Uterine smooth muscle cell (primary cell): ENCODE measurements at places on chromosomes 4 and X. TPM values are rescaled to one million over a fixed set of nuclear protein-coding genes. Genes with fewer than 3 reads are reported as not detected.

GPR50 gene
- not detected in 2 replicates for total RNA-seq

TCEAL7 gene
- 44.3 and 50.5 TPM in 2 replicates for total RNA-seq

CSAG1 gene
- not detected in 2 replicates for total RNA-seq

AMBN gene
- total RNA-seq: not detected in 2 replicates

GABRA4 gene
- not detected in 2 replicates for total RNA-seq

HPSE gene
- 0.75 and 1.8 TPM in 2 replicates for total RNA-seq

RBM10 gene
- total RNA-seq: 61.2 and 69.6 TPM in 2 replicates

INTU gene
- 5.5 and 8.1 TPM in 2 replicates for total RNA-seq

POLN gene
- 1.4 and 2.9 TPM in 2 replicates for total RNA-seq

DAPP1 gene
- not detected in 2 replicates for total RNA-seq

TEX13D gene
- not detected in 2 replicates for total RNA-seq

CLIC2 gene
- 6.2 and 12.1 TPM in 2 replicates for total RNA-seq

CENPVL2 gene
- not detected in 2 replicates for total RNA-seq

MAP7D2 gene
- under 0.01 and 0.25 TPM in 2 replicates for total RNA-seq

GNPDA2 gene
- 27.5 and 30.0 TPM in 2 replicates for total RNA-seq

BDH2 gene
- total RNA-seq: 39.0 and 48.5 TPM in 2 replicates

HTN1 gene
- not detected in 2 replicates for total RNA-seq

CXCL10 gene
- not detected in 2 replicates for total RNA-seq

REELD1 gene
- total RNA-seq: not detected in 2 replicates

RS1 gene
- total RNA-seq: not detected in 2 replicates
